LNCaP clone FGC (cell line): ENCODE measurements at places on chromosomes 3 and 15.

GRCh38 chr3:174329321-174329720 lies 529.8 kb upstream of the NAALADL2 start:
- no peak for DNase-seq

- no peak for DNase-seq
Observed at GRCh38 chr3:140420621-140421357, 257.1 kb upstream of the TRIM42 start.

- DNase-seq: no peak
Observed at GRCh38 chr3:39903253-39903652, 93.8 kb downstream of the MYRIP start.

DNA sequence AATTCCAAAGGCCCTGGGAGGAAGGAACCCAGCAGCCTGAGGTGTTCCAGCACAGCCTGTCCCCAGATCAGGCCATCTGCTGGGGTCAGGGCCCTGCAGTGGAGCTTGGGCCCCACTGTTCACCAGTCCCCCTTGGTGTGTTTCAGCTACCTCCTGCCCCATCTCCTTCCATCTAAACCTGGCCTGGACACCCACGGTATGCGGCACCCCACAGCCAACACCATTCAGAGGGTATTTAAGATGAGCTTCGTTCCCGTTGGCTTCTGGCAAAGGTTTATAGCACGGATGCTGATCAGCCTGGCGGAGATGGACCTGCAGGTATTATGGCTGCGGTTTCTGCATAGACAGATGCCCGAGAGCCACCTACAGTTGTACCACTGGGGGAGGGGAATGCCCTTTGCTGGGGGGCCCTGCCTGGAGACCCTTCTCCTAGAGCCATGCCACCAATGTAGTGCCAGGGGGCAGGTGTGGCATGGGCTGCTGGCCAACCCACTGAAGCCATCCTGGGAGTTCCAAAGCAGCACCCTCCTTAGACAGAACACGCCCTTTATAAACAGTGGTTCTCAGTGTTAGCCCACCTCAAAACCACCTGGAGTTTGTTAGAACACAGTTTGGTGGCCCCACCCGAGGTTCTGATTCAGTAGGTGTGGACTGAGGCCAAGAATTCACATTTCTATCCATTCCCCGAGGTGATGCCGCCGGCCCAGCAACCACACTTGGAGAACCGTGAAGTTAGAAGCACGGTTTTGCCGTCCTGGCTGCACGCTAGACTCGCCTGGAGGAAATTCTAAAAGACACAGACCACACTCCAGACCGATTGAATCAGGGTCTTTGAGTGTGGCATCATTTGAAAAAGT lies 126.9 kb downstream of the LRRK1 start:
- no peak for DNase-seq

GRCh38 chr3:137047240-137047639 lies 89.5 kb downstream of the IL20RB start:
- DNase-seq: no peak

- no peak for DNase-seq
Observed at GRCh38 chr3:146542179-146542578, 2.2 kb downstream of the PLSCR1 start.

- no peak for DNase-seq
Observed at GRCh38 chr3:122100083-122100482, 44.9 kb downstream of the CD86 start.

DNA sequence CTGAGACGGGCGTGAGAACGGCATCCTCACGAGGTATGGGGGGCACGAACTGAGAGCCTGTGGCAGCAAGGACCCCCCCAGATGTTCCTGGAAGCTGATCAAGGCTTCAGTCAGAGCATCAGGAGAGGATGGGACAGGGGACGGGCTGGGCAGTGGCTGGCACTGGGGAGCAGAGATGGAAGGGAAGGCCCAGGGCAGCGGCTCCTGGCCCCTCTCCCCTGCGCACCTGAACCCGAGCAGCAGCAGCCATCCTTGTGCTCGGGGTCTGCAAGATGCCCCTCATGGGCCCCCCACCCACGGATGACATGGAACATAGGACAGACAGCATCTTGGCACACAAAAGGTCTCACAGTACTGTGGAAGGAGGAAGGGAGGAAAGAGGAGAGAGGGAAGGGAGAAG lies 51.3 kb downstream of the DHX30 start:
- DNase-seq: no peak

- no peak for DNase-seq
Observed at GRCh38 chr3:56818156-56818985, 16.6 kb upstream of the ARHGEF3 start.

DNA sequence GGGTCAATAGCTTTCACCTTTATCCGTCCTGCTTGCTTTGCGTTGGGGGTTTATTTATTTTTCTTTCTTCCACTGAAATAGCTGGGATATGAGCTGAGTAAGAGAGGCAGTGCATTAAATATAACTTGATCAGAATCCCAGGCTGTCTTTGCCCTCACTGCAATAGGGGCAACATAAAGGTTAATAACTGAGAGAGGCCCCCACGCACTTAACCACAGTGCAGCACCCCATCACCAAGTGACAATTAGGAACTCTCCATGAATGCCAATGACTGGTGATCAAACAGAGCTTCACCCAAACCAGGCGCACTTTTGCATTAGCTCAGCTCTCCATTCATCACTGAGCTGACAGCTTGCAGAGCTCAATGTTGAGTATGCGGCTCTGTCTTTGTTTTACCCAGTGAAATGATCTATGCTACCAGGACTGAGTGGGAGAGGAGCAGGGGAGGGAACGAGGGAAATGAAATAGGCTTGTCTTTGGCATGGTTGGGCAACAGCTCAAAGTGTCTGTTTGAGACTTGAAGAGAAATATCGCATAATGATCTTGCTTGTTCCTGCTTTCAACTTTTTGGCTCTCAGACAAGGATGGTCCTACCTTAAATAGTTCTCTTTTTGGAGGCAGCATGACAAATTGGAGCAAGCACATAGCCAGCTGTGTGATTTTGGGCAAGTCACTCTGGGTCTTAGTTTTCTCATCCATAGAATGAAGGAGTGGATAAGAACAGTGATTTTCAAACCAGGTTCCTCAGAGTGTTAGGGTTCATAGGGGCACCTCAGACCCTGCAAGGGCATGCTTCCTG lies 14.5 kb upstream of the GLCE start:
- DNase-seq: no peak

DNA sequence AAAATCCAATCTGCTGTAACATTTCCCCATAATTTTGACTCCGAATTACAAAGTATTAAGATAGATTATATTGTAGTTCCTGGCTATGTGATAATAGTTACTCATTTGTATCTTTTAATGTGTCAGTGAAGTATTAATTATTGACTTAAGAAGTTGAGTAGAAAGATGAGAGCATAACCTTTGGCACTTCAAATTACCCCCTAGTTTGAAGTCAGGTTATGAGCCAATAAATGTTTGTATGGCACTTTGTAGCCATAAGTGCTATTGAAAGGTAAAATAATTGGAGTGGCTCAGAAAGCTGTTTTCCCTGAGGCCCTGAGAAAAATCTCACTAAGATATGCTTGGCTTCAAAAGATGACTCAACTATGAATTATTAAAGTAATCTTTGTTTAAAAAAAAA lies 31.0 kb downstream of the IREB2 start:
- DNase-seq: no peak

DNA sequence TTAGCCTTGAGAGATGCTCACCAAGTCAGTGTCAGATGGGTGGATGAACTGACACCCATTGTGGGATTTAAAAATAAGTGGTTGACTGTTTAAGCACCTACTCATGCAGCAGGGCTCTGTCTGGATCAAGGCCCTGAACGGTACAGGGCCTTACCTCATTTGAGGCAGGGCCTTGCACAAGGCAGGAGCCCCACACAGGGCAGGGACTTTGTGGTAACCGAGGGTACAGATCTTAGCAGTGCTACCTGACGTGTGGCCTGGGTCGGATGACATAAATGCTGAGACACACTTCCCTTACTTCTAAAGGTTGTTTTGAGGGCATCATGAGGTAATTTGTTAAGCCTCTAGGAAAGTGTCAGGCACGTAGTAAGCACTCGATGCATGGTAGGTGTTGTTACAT lies 59.5 kb upstream of the PLXNA1 start:
- DNase-seq: no peak

GRCh38 chr3:45583021-45583851 lies 11.3 kb upstream of the LIMD1 start:
- DNase-seq: no peak

- DNase-seq: no peak
Observed at GRCh38 chr3:10764259-10765051, 51.6 kb upstream of the SLC6A11 start.

DNA sequence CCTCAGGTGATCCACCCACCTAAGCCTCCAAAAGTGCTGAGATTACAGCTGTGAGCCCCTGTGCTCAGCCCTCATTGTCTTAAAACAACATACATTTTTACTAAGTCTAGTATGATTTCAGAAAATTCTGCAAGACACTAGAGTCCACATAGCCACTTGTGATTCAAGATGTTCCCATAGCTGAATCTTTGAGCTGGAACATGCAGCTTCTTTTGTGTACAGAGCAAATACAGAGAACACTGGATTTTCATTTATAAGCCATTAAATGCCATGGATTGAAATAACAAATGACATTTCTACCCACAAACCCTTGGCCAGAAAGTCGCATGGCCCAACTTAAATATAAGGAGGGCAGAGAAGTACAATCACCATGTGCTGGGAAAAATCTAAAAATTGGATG lies 1489.2 kb upstream of the GBE1 start:
- peak; percentile 41 for DNase-seq

DNA sequence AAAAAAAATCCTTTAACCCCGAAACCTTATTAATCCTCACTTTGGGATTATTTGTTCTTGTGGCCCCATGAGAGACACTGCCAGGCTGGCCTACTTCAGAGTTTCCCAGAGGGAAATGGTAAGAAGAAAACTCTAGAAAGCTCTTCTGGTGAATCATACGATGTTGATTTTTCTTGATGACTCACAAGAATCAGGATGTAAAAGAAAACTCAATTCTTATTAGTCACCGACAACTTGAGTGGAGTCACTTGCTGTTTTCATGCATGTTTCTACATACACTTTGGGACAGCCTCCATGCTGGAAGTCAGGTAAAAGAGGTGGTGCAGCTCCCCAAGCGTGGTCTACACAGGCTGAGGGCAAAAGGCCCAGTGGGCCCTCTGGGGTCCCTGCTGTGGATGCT lies 42.8 kb downstream of the MYO5C start:
- no peak for DNase-seq

GRCh38 chr3:74089814-74090213 lies 465.1 kb upstream of the PDZRN3 start:
- DNase-seq: no peak

DNA sequence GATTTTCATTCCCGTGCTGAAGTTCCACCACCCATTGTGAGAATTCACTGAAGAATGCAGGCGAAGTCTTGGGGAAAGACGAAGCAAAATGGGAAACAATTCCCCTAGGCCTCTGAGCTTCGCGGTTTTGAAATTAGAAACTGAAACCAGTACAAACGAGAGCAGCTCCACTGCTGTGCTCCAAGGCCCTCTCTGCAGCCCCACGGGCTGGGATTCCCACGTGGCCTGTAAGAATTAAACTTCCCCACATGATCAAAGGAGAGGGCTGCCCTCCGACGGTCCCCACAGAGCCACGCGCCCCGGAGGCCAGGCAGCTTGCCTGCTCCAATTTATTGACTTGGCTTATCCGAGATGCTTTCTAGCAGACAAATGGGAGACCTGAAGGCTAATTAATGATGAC lies 144.0 kb downstream of the GREM1 start:
- DNase-seq: no peak

DNA sequence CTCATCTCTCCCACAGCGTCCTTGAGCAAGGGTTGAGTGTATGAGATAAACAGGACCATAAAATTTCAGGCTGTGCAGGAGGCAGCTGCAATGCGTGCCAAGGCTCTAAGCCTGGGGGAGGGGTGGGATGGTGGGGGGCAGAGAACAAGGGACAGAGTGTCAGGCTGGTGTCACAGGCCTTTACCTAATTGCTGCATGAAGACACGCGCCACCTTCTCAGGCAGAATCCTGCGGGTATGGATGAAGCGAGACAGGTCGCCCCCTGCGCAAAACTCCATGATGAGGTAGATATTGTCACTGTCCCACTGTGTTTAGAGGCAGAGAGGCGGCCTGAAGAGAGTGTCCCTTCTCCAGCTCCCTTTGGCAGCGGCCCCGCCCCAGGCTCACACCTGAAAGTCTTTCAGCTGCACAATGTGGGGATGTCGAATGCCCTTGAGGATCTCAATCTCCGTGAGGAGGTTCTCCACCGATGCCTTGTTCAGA lies 1.0 kb downstream of the ULK3 start:
- no peak for DNase-seq

- DNase-seq: no peak
Observed at GRCh38 chr3:106826791-106827311, 550.4 kb upstream of the CCDC54 start.

GRCh38 chr15:88656760-88657221 lies 18.0 kb downstream of the ISG20 start:
- DNase-seq: no peak

- DNase-seq: no peak
Observed at GRCh38 chr15:51505251-51505650, 117.3 kb downstream of the DMXL2 start.

DNA sequence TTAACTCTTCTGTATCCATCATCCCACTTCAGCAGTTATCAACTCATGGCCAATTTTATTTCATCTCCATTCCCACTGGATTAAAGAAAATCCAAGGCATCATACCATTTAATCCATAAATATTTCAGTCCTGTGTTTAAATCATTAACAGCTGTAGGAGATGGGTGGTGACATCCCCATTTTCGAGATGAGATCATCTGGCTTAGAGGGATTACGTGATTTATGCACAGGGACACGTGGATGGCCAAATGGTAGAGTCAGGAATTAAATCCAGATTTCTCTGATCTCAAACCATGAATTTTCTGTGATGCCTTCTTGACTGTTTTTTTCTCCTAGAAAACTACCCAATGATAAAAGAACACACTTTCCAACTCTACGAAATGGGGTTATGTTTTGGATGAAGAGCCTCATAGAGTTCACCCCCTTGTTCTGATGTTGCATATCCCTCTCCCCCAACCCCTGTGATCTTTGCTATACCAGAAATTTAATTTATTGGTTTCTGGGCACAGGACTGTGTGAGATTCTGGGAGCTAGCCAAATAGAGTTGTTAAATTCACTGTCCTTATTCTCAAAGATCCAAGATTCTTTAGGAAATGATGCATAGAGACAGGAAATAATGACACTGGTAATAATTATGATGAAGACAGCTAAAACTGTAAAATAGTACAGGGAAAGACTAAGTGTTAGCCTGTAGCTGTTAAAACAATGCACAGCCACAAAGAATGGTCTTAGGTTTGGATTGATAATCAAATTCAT lies 7.4 kb downstream of the ZNF589 start:
- DNase-seq: no peak

DNA sequence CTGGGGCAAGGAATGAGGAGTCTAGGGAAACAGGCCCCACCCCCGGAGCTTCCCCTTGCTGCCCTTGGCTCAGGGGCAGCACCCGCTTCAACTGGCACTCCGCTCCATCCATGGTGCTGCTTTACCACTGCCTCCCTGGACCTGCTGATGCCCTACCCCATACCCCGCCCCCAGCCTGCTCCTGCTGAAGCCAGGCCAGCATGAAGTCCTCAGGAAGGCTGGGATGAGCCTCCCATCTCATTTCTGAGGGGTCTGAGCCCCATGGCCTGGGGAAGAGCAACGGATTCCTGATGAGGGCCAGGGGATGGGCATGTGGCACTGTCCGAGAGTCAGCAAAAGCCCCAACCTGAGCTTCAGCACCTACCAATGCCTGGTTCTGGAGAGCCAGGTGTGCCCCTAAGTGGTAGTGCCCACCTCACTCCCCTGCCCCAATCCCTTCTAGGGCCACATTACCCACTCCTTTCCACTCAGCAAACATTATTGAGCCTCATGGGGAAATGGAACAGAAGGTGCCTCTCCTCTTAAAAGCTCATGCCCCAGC lies 21.0 kb downstream of the SEC61A1 start:
- no peak for DNase-seq
